Cortex of kidney (tissue), 1 donor: ENCODE measurements at places on chromosomes 3 and 15.

- no peak for DNase-seq
Measured at GRCh38 chr15:67803299-67803698, 22.0 kb upstream of the SKOR1 start.

GRCh38 chr3:56620371-56620770, 62.7 kb downstream of the TASOR start:
- no peak for DNase-seq

DNA sequence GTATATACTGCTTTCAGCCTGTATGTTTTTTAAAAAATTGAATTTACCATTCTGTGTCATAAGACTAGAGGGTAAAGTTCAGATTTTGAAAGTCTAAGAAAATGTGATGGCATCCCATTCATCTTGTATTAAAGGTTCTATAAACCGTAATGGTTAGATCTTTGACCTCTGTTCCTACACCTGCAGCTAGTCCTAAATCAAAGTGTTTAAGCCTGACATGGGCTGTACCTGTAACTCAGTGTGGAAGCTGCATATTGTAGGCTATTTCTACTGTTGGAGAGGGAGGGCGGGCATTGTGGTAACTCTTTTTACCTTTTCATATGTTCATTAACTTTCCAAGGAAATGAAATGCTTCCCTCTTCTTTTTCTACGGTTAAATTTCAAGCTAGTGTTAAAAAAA, 53.9 kb downstream of the ARHGEF26 start:
- DNase-seq, result no peak

- no peak for DNase-seq
Measured at GRCh38 chr3:55854494-55854893, 367.4 kb upstream of the WNT5A start.
